ENCODE measurements at places on chromosomes 2 and 18.

- peaks cover 38% of the 10 kb centered on the region for H3K4me1 ChIP-seq
- no peaks in the 10 kb centered on the region for H3K36me3 ChIP-seq
- DNase-seq = no peak
- H3K27ac ChIP-seq = peak overlapping the region; percentile 88
- H3K4me3 ChIP-seq = peak overlapping the region; percentile 80
- no peaks in the 10 kb centered on the region for H3K27me3 ChIP-seq
These were observed 1.0 kb upstream of the MAP4K4 start for GRCh38 chr2:101696272-101697123.

DNA sequence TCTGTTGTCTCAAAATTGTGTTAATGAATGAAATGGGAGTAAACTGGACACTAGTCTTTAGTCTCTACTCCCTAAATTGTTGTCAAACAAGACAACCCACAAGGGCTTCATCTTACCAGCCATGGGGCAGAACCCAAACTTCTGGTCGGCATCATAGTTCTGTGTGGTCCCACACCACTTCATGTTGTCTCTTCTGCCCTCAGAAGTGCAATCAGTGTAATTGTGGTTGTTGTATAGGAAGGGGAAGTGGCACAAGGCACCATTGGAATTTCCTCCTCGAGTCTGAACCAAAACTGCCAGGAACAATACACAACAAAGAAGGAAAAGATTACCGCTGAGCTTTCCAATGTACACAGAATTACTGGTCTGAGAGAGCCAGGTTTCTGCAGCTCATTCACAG is 12.6 kb downstream of the FN1 start:
- H3K4me3 ChIP-seq = no peak overlapping the region
- no peak for DNase-seq
- H3K27ac ChIP-seq = no peak overlapping the region
- H3K27me3 ChIP-seq = no peaks in the 10 kb centered on the region
- H3K36me3 ChIP-seq = peaks cover 29% of the 10 kb centered on the region

- H3K4me3 ChIP-seq = no peak overlapping the region
- H3K36me3 ChIP-seq = no peaks in the 10 kb centered on the region
- no peak for DNase-seq
- H3K4me1 ChIP-seq = peaks cover 6% of the 10 kb centered on the region
- no peaks in the 10 kb centered on the region for H3K27me3 ChIP-seq
- no peak overlapping the region for H3K27ac ChIP-seq
These were observed 161.0 kb downstream of the BARD1 start for GRCh38 chr2:214648520-214648919.

DNA sequence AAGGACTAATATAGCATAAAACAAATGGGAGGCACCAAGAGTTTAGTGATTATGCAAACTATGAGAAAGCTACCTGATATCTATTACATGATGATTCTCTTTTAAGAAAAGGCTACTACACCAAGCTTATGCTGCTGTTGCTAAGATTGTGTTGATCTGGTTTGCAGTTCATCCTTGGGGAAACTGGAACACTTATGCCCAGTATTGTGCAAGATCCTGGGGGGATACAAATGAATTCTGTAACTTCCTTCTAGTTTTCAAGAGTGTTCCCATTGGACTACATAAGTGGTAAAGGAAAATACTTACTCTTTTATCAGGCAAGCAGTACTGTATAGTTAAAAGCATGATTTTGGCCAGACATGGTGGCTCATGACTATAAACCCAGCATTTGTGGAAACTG is 3.1 kb upstream of the NMI start:
- peaks cover 10% of the 10 kb centered on the region for H3K4me1 ChIP-seq
- no peak for DNase-seq
- no peaks in the 10 kb centered on the region for H3K36me3 ChIP-seq
- H3K27me3 ChIP-seq = no peaks in the 10 kb centered on the region

DNA sequence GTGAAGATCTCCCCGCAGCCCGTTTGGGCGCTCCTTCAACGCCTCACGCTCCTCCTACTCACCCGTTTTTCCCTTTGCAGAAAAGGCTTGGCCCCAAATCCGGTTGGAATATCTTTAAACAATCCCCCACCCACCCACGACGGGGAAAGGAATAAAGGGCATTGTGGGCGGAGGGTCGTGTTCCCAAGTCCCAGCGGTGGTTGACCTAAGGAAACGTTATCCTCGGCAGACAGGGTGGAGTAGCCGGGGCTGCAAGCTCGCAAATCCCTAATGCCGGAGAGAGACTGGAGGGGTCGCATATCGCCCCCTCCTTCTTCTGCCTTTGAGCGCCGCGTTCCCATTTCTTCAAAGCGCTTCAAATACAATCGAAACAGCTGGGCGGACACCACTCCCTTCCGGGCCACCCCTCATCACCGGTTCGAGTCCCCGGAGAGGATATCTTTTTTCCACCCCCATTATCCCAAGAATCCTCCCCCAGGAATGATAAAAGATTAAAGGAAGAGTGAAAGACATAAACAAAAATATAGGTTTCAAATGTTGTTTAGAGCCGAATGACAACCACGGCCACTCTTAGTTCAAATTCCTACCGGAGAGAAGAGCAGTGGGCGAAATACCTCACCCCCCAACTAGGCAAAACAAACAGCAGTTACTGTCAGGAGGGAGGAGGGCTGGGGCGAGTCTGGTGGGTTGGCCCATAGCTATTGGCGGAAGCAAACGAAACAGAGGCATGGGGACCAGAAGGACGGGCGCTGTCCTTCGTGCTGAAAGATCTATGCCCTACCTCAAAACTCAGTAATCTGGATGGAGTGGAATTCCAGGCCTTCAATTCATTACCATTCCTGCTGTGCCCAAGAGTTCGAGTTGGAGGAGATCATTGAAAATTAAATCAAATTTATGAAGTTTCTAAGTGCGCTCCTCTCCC is 2.8 kb upstream of the GAD1 start:
- no peak for DNase-seq
- H3K36me3 ChIP-seq = no peaks in the 10 kb centered on the region
- H3K27me3 ChIP-seq = peaks cover 41% of the 10 kb centered on the region
- peaks cover 47% of the 10 kb centered on the region for H3K4me1 ChIP-seq

DNA sequence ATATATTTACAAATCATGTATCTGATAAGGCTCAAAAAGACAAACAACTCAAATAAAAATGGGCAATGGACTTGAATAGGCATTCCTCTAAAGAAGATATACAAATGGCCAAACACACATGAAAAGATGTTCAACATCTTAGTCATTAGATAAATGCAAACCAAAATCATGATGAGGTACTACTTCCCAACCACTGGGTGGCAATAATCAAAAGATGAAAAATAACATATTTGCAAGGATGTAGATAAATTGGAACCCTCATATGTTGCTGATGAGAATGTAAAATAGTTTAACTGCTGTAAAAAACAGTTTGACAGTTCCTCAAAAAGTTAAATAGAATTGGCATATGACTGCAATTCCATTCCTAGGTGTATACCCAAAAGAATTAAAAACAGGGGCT is 132.3 kb downstream of the TTC32 start:
- no peak overlapping the region for H3K4me3 ChIP-seq

GRCh38 chr2:30283931-30284565 is 52.7 kb downstream of the LBH start:
- no peak overlapping the region for H3K4me3 ChIP-seq
- H3K36me3 ChIP-seq = no peaks in the 10 kb centered on the region
- no peaks in the 10 kb centered on the region for H3K27me3 ChIP-seq
- no peak for DNase-seq
- no peaks in the 10 kb centered on the region for H3K4me1 ChIP-seq

GRCh38 chr2:237280229-237280628 is 133.7 kb downstream of the COL6A3 start:
- DNase-seq = no peak
- peaks cover 32% of the 10 kb centered on the region for H3K4me1 ChIP-seq
- H3K4me3 ChIP-seq = no peak overlapping the region
- peak overlapping the region; percentile 87 for H3K27ac ChIP-seq
- no peaks in the 10 kb centered on the region for H3K27me3 ChIP-seq

- no peak overlapping the region for H3K27ac ChIP-seq
- peaks cover 14% of the 10 kb centered on the region for H3K4me1 ChIP-seq
These were observed 385.2 kb downstream of the TNS1 start for GRCh38 chr2:217617616-217618022.

DNA sequence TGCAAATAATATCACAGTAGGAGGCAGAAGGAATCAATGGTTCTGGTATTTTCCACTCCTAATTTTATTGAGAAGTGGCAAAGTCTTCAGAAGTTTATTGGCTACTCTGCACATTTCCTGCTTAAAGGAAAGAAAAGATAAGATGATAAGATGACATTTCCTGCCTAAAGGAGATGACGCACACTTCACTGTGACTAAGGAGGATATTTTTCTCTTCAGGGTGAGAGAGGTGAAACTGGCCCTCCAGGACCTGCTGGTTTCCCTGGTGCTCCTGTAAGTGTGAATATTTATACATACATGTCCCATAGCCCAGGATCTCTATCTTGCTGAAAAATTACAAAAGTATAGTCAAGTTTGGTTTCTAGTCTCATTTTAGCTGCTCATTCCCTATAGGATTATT is 27.9 kb downstream of the COL3A1 start:
- H3K36me3 ChIP-seq = peaks cover 98% of the 10 kb centered on the region
- no peaks in the 10 kb centered on the region for H3K27me3 ChIP-seq
- peaks cover 17% of the 10 kb centered on the region for H3K4me1 ChIP-seq

GRCh38 chr2:240303896-240304745 is 131.3 kb upstream of the GPC1 start:
- peak; percentile 77 for DNase-seq
- no peaks in the 10 kb centered on the region for H3K4me1 ChIP-seq
- H3K4me3 ChIP-seq = no peak overlapping the region
- H3K36me3 ChIP-seq = no peaks in the 10 kb centered on the region
- H3K27ac ChIP-seq = no peak overlapping the region
- H3K27me3 ChIP-seq = no peaks in the 10 kb centered on the region

DNA sequence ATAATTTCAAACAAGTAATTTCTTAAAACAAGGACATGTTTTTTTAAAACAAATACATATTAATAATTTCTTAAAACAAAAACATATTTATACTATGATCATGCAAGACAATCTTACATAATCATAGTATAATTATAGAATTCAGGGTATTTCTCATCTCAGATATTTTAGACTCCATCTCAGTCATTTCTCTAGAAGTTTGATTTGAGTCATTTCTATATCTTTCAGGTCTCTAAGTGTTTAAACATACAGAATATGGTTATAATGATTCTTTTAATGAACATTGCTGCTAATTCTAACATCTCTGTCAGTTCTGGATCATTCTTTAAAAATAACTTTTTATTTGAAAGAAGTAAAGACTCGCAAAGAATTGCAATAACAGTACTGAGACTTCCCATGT is 154.2 kb upstream of the KYNU start:
- no peak for DNase-seq
- H3K36me3 ChIP-seq = no peaks in the 10 kb centered on the region
- no peak overlapping the region for H3K4me3 ChIP-seq
- no peaks in the 10 kb centered on the region for H3K4me1 ChIP-seq
- no peaks in the 10 kb centered on the region for H3K27me3 ChIP-seq

DNA sequence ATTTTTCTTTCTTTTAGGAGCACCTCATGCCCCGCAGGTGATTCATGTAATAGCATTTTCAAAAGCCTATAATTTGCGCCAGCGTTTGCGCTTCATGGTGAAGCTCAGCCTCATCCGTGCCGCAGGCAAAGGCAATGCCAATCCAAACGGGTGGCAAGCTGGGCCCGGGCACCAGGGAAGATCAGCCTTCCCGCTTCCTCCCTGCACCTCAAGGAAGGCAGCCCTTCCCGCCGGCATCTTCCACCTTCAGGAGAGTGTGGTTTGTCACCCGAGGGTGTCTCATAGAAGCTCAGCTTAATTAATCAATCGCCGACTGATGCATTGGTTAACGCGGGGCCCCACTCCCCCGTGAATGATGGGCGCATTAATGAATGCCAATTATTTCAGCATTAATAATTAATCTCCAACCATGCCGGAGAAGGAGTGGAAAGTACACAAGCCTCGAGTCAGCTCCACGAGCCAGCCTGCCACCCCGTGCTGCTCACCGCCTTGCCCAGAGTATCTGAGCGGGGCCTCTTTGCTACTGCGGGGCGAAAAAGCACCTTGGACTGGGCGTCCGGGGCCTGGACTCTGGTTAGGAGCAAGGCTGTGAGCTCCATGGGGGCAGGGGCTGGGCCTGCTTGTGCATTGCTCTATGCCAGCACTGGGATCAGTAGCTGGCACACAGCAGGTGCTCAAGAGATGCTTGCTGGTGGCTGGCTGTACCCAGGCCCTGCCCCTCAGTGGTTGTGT is 13.0 kb downstream of the INHBB start:
- no peak overlapping the region for H3K27ac ChIP-seq
- H3K4me3 ChIP-seq = no peak overlapping the region
- no peak for DNase-seq
- H3K36me3 ChIP-seq = no peaks in the 10 kb centered on the region

DNA sequence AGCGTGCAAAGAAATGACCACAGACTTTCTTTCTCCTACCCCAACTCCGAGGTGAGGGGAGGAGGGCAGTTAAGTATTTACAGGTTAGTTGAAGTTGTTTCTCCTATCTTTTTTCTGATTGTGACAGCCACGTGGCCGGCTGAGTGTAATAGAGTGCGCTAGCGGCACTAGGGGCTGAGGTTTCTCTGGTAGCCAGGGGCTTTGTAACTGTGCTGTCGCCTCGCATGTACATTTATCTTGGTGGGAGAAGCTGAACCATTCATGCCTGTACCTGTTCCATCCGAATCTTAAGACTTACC is 214.1 kb upstream of the STON1 start:
- peaks cover 28% of the 10 kb centered on the region for H3K4me1 ChIP-seq
- H3K27ac ChIP-seq = peak overlapping the region; percentile 92
- no peaks in the 10 kb centered on the region for H3K27me3 ChIP-seq
- DNase-seq = no peak
- H3K36me3 ChIP-seq = no peaks in the 10 kb centered on the region

GRCh38 chr2:117820444-117820843 is 6.0 kb downstream of the DDX18 start:
- no peak overlapping the region for H3K4me3 ChIP-seq
- DNase-seq = no peak
- peaks cover 78% of the 10 kb centered on the region for H3K36me3 ChIP-seq
- H3K27me3 ChIP-seq = no peaks in the 10 kb centered on the region
- no peak overlapping the region for H3K27ac ChIP-seq

DNA sequence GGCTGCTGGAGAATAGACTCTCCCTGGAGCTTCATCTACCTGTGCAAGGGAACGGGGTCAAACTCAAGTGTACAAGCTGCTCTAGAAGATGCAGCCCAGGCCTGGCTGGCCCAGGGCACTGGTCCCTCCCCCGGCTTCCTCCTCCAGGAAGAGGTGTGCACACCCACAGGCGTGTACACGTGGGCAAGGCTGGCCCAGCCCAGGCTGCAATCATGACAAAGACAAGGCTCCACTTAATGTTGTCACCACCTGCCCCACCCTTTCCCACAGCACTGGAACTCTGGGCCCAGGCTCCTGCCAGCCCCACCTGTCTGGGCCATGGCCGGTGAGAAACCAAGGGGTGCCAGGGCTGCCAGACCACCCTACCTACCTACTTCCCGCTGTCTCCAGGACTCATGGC is 29.6 kb upstream of the ALPP start:
- no peak for DNase-seq
- H3K4me1 ChIP-seq = peaks cover 20% of the 10 kb centered on the region
- H3K36me3 ChIP-seq = no peaks in the 10 kb centered on the region
- H3K27me3 ChIP-seq = peaks cover 7% of the 10 kb centered on the region

GRCh38 chr2:232245111-232245510 is 133.4 kb upstream of the ALPP start:
- H3K36me3 ChIP-seq = no peaks in the 10 kb centered on the region
- DNase-seq = peak; percentile 58
- H3K27ac ChIP-seq = no peak overlapping the region
- no peaks in the 10 kb centered on the region for H3K4me1 ChIP-seq

- DNase-seq = no peak
- H3K4me1 ChIP-seq = no peaks in the 10 kb centered on the region
- H3K4me3 ChIP-seq = no peak overlapping the region
- no peaks in the 10 kb centered on the region for H3K36me3 ChIP-seq
These were observed 16.9 kb downstream of the EML6 start for GRCh38 chr2:54740333-54740732.
